Stimulated activated CD4-positive, alpha-beta T cell treated with anti-CD3 and anti-CD28 coated beads, Interleukin-12 subunit alpha, Interleukin-12 subunit beta, amount 100 ng/mL, for 4 hours (primary cell): ENCODE measurements at places on chromosomes 12 and 14.

GRCh38 chr14:34277191-34277590 is 184.8 kb downstream of the SPTSSA start:
- no peak for DNase-seq

GRCh38 chr12:22284871-22285270 is 49.6 kb downstream of the ST8SIA1 start:
- DNase-seq, result no peak

- DNase-seq, result no peak
These were observed 340.8 kb downstream of the BCAT1 start for GRCh38 chr12:24608108-24608507.

GRCh38 chr14:69997849-69998248 is 118.6 kb downstream of the SMOC1 start:
- DNase-seq, result no peak

DNA sequence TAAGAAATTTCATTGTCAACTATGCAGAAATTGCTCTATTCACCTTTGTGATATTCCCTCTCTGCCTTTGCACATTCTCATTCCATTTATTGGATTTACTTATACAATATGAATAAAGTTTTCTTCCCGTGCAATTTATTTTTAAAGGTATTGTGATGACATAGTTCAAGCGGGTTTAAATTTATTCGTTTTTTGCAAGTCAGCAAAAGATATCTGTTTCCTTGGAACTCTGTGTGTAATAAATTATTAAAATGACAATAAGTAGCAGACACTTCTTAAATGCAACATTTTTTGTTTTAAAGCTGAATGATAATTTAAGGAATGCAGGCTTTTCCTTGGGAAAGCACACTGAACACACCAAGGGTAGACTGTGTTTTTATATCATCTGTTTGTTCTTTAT is 143.1 kb downstream of the SLC41A2 start:
- no peak for DNase-seq

DNA sequence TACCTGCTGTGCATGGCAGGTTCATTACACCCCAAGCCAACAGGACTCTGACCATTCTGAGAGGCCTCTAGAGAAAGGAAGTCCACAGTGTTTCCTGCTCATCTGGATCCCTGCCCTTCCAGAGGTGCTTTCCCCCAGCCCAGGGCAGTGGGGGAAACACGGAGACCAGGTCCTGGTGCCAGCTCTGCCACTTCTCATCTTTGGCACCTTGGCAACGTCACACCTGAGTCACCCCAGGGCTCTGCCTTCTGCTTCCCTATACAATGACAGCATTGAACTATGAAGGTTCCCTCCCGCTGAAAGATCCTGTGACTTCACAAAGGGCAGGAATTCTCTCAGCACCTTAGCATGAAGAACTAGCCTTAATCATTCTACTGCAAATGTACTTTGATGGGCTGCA is 74.9 kb downstream of the ANO2 start:
- no peak for DNase-seq

DNA sequence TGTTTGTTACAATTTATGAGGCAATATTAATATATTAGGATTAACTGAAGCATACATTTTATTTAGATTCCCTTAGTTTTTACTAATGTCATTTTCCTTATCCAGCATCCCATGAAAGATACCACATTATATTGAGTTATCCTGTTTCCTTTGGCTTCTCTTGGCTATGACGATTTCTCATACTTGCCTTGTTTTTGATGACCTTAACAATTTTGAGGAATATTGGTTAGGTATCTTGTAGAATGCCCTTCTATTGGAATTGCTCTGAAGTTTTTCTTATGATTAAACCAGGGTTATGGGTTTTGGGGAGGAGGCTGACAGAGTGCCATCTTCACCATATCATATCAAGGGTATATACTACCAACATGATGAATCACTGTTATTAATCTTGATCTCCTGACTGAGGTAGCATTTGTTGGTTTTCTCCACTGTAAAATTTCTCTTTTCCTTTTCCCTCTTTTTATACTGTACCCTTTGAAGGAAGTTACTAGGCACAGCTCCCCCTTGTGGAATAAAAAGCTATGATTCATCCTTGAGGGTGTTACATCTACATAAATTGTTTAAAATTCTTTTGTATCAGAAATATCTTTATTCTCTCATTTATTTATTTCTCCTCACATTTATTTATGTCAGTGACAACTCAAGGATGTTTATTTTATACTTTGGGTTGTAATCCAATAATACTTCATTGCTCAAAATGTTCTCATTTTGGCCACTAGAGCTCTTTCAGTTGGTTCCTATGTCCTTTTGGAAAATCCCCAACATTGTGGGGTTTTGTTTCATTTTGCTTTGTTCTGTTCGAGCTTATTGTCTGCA is 239.0 kb downstream of the SLC16A7 start:
- DNase-seq, result no peak

DNA sequence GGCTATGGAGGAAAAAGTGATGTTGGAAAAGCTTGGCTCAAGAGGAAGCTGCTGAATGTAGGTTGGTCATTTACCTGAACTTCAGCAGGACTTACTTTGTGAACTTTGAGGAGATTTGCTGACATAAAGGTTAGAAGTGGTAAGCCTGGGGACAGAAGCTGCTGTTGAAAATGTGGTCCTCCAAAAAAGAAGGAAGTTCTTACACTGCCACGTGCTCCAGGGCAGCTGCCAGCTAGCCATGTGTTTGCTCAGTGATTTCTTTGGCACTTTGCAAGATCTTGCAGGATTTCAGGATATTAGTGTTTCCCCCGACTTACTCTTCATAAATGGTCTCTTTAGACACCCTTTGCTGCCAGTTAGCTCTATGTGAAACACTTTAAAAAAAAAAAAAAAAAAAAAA is 14.8 kb upstream of the DYRK2 start:
- no peak for DNase-seq

DNA sequence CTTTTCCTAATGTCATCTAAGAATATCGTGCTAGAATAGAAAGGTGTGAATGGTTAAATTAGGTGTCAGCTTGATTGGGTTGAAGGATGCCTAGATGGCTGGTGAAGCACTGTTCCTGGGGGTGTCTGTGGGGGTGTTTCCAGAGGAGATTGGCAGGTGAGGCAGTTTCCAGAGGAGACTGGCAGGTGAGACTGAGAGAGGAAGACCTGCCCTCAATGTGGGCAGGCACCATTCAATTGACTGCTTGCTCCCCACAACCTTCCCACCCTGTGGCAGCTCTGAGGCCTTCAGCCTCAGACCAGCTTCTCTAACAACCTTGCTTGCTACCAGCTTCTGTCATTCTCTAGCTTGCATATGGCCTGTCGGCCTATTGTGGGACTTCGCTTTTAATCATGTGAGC is 9.2 kb downstream of the RNASE9 start:
- no peak for DNase-seq

- DNase-seq, result no peak
These were observed 1.4 kb downstream of the ARL6IP4 start for GRCh38 chr12:122981587-122982476.

DNA sequence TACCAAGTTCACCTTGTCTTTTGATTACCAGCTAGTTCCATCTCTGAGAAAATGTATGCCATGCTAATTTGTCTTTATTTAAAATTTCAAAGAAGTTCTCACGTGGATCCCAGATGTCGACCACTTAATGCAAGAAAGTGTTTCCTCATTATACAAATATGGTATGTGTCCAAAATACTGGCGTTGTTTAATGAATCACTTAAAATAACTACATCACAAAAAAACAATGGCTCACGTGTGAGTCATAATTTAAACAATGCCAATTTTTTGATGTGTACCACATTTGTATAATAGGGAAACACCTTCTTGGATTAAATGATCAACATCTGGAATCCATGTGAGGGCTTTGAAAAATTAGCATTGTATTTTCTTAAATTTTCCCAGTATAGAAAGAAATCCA is 40.8 kb downstream of the DBX2 start:
- DNase-seq, result no peak

DNA sequence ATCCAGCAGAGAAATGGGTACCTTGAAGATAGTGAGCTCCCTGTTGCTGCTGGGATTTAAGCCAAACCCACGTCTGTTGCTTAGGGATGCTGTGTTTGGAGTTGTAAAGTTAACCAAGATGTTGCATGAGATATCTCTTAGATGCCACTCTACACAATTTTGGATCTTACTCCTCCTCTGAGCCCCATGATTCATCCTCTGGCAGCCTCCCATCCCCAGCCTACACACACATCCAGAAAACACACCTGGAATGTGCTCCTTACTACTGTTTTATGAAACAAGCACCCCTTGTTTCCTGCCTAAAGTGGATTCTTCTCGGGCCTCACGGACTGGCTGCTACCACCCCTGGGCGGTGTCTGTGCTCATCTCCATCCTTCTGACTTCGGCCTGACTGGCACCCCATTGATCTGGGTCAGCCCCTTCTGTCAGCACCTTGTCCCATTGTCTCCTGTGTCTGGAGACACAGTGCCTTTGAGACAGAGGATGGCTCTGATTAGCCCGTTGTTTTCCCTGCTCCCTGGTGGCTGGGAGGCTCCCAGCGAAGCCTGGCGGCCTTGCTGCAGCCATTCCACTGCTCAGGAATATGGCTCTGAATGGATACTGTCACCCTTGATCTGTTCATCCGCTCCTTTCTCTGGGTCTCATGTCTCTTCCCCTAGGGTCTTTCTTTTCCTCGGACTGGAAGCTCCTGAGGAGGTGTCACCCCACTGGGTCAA is 24.3 kb downstream of the TSPAN9 start:
- DNase-seq, result no peak
